M059J (cell line): ENCODE measurements at places on chromosomes 6 and 20. TPM values are rescaled to one million over a fixed set of nuclear protein-coding genes. Genes with fewer than 3 reads are reported as not detected.

COL9A3 gene
- 0.17 TPM in 1 of 2 replicates, not detected in the other for total RNA-seq

RBPJL gene
- total RNA-seq = not detected in 2 replicates

HTR1B gene
- not detected in 2 replicates for total RNA-seq

DNA sequence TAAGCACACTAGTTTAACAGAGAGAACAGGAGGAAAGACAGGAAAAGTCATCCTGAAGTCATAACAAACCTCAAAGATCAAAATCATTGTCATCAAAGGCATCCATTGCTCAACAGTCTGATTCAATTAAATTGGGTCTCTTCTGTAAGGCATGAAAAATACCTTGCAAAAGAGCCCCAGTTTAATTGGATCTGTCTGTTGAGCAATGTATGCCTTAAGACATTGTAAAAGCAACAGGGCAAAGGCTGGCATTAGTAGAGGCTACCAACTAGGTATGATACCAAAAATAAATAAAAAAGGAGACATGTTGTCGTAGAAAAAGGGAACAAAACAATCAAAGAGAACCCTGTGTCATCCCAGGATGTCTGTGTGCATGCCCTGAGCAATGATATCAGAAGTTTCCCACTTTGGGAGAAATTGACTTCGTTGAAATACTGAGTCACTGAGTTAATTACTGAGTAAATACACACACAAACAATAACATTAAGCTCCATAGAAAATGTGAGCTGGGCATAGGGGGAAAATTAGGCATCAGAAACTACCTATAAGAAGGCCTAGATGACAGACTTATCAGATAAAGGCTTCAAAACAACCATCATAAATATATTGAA lies 1013.8 kb upstream of the CITED2 start:
- peak; percentile 71 for DNase-seq

DNA sequence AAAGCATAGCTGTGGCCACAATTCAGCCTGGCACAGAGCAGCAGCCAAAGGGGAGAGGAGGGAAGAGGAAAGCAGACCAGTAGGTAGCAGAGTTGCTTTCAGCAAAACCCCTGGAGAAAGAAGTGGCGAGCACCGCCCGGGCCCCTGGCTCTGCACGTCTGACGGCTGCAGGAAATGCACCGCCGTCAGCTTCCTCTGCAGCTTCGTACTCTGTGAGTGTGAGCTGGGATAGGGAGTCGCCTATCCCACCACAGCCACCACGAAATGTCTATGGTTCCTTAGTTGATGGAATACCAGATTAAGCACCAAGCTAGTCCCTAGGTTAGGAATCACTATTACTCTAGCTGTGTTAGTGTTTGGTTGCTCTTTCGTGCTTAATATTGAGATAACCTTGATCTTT lies 79.9 kb upstream of the NAA20 start:
- no peak for DNase-seq

GRCh38 chr6:36463676-36464075 lies 20.9 kb downstream of the KCTD20 start:
- DNase-seq = no peak

DNA sequence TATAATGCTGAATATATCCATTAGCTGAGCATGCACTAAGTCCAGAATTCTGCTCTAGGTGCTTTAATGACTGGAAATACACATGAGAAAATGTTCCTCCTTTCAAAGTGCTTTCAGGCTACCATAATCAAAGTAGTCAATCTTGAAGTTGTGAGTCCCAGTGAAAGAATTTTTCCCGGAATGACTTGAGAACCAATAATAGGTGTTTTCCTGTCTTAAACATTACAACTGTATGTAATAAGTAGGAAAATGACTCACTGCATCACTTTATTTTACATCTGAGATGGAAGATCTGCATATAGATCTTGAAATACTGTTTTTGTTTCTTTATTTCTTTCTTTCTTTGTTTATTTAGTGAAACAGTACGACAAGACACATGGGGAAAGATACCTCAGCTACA lies 437.4 kb upstream of the JAG1 start:
- DNase-seq = no peak

GRCh38 chr20:63103402-63104311 lies 96.9 kb upstream of the BHLHE23 start:
- DNase-seq = peak; percentile 24

DNA sequence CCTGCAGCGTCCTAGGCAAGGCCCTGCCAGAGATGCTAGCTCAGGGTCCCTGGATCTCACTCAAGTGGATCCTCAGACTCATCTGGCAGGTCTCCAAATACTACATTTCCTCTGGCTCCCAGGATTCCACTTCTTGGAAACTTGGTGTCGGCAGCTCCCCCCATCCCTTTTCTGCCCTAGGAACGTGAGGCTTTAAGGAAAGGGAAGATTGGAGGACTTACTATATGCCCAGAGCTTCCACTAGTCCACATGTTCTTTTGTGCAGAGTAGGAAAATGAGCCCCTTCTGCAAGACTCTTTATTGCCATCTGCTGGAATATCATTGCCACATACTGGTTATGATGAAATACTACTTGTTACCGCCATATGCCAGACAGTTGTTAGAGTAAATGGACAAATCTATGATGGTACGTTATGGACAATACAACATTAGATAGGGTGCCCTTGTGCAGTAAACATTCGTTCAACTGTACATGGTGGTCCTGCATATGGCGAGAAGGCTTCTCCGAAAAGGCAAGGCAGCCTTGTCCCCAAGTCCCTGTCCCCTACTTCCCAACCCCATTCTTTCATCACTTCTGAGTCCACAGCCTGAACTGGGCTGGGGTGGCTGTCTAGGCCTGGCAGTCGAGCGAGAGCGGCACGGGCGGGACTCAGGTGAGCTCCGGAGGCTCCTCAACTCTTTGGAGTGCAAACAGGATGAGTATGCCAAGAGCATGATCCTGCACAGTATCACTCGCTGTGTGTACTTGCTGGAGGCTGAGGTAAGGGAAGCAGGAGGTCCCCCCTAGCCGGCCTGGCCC lies 780 bp downstream of the ARMC12 start:
- DNase-seq = peak; percentile 81

GRCh38 chr6:14066782-14067406 lies 50.7 kb upstream of the CD83 start:
- peak; percentile 88 for DNase-seq

DNA sequence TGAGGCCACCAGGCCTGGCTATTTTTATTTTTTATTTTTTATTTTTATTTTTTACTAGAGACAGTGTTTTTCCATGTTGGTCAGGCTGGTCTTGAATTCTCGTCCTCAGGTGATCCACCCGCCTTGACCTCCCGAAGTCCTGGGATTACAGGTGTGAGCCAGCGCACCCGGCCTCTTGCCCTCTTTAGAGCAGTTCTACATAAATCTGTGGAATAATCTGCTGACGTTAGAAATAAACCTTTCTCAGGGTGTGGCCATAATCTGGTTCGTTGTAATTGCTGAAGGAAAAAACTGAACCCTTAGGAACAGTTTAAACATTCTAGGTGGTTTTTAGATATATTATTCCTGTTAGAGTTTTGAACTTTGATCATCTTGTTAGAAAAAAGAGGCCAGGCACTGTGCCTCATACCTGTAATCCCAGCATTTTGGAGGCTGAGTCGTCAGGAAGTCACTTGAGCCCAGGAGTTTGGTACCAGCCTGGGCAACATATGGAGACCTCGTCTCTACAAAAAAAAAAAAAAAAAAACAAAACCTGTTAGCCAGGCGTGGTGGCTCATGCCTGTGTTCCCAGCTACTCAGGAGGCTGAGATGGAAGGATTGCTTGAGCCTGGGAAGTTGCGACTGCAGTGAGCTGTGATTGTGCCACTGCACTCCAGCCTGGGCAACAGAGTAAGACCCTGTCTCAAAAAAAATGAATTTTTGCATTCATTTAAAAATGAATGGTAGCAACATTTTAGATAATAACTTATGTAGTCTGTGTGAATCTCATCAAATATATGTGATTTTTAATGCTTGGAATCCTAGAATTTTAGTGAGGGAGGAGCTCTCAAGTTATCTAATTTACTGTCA lies 24.2 kb downstream of the ASXL1 start:
- no peak for DNase-seq

GRCh38 chr6:75102301-75102700 lies 103.6 kb downstream of the COL12A1 start:
- no peak for DNase-seq

GRCh38 chr6:89479897-89480296 lies 46.9 kb downstream of the ANKRD6 start:
- DNase-seq = no peak

DNA sequence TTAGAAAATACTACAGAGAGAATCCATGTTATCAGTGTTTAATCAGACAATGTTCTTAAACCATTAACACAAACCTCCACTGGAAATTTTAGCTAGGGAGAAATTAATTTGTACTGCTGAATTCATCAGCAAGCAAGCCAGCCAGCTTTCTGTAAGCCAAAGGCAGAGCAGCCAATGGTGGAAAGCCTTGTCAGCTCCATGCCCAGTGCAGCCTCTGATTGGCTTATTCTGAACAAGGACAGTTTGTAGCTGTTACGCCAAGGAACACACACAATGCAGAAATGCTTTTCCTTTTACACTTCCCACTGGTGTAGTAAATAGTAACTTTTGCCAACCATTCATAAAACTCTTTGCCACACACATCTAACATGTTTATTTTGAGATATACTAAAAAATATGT lies 265.0 kb downstream of the TENT5A start:
- no peak for DNase-seq

DNA sequence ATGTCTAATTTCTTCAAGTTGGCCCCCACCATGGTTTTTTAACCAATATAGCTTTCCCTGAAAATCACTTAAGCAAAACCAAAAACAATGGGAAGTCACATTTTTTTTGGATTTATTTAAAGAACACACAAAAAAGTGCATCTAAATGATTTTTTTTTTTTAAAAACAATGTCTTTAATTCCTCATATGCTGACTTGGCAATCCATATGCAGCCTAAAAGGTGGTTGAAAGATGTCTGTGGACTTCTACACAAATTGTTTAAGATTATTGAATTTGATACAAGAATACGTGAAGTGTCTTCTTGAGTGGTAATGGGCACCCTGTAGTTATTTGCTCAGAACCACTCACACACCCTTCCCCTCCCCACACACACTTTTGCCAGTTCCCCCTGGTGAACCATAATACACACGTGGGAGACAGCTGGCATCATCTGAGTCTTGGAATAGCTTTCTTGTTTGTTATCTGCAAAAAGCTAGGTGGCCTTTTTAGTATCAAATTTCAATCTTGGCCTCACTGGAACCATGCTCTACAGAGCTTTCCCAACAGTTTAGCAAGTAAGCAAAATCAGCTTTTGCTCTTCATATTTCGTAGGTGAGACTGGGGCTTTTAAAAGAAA lies 60.9 kb upstream of the TULP1 start:
- DNase-seq = no peak

DNA sequence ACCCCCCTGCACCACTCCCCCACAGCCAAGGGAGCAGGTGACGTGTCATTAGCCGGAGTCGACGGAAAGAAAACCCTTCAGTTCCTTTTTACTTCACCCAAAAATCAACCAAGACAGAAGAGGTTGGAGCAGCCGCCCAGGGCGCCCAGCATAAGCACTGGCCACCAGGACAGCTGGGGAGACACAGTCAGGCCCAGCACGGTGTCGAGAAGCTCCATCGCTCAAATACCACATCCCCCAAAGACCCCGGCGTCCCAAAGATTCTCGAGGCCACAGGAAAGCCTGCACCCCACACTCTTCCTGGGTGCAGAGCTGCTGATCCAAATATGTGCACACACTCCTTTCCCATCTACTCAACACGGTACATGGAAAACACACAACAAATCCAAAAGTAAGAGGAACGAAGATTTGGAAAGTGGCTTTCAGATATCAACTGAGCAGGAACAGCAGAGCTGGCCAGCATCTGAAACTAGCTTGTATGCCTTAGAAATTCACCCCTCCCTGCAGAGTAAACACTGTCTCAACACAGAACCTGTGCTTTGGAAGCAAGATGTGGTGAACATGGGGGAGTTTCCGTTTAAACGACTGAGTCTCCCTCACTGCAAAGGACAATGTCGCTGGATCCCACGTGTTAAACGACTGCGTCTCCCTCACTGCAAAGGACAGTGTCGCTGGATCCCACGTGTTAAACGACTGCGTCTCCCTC lies 54.6 kb downstream of the DLL1 start:
- no peak for DNase-seq

- DNase-seq = no peak
These were observed at the start of gene TLDC2 for GRCh38 chr20:36875702-36876472. TLDC2 (plus strand) TSS chr20:36876138; CDS start chr20:36876175, 37 bp downstream.

- DNase-seq = no peak
These were observed 214.4 kb downstream of the ALDH8A1 start for GRCh38 chr6:134735461-134735860.

GRCh38 chr6:15473741-15474161 lies 189.1 kb downstream of the DTNBP1 start:
- DNase-seq = peak; percentile 99

DNA sequence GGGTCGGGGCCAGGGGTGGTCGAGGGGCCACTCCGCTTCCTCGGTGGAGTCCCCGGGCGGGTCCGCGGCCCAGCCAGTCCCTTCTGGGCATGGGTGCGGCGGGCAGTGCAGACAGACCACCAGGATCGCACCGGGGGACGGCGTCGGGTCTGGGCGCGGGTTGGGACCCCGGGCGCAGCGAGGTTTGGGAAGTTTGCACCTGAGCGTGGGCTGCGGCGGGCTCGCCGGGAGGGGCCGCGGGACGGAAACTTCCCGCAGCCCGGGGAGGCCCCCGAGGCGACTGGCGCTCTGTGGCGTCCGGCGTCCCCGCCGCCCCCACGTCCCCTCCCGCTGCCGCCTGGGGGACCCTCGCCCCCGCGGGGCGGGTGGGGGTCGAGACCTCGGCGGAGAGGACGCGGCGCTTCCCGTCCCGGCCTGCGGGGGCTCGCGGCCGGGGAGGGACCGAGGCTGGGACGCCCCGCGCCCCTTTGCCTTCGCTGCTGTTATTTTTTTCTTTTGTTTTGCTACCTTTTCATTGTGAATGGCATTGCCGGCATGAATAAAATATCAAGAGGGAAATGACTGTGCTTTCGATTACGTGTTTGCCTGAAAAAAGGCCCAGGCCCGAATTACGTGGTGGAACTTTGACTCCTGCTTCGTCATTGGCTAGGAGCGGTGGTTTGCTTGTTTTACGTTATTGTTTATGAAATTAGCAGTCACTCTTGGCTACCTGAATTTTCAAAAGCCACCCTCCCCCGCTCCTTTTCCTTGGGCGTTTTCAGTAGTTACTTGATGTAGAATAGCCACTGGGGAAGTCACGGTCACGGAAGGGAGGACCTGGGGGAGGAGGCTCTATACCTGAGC lies 703 bp downstream of the SNX9 start:
- peak; percentile 78 for DNase-seq
